ENCODE measurements at places on chromosomes 3 and 15. TPM values are rescaled to one million over a fixed set of nuclear protein-coding genes. Genes with fewer than 3 reads are reported as not detected.

DNA sequence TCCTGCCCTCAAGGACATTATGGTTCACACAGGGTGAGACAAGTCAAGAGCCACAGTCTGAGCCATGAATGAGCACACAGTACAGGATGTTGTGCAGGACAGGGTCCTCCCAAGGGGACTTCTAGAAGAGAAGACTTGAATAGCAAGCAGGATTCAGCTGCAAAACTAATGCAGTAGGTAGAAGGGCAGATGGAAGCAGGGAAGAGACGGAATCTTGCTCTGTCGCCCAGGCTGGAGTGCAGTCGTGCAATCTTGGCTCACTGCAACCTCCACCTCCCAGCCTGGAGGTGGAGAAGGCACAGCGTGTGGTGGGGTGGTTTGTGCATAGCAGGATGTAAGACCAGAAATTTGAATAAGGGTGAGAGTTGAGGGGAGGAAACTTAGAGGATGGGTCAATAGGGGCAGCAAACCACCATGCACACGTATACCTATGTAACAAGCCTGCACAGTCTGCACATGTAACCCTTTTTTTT lies 8.0 kb downstream of the BCL2L10 start:
- H3K4me3 ChIP-seq = no peak overlapping the region
- no peak for DNase-seq
- no peak overlapping the region for H3K27ac ChIP-seq
- H3K36me3 ChIP-seq = no peaks in the 10 kb centered on the region

GRCh38 chr3:60603860-60604259 lies 647.4 kb downstream of the FHIT start:
- no peaks in the 10 kb centered on the region for H3K27me3 ChIP-seq
- H3K4me1 ChIP-seq = no peaks in the 10 kb centered on the region
- no peak for DNase-seq
- H3K27ac ChIP-seq = no peak overlapping the region
- no peaks in the 10 kb centered on the region for H3K36me3 ChIP-seq

GRCh38 chr3:22659651-22660475 lies 543.3 kb upstream of the UBE2E2 start:
- DNase-seq = no peak
- H3K36me3 ChIP-seq = no peaks in the 10 kb centered on the region

- H3K4me1 ChIP-seq = peaks cover 11% of the 10 kb centered on the region
- H3K36me3 ChIP-seq = no peaks in the 10 kb centered on the region
- no peaks in the 10 kb centered on the region for H3K27me3 ChIP-seq
- DNase-seq = peak; percentile 80
- H3K27ac ChIP-seq = peak overlapping the region; percentile 73
- peak overlapping the region; percentile 92 for H3K4me3 ChIP-seq
Measured at GRCh38 chr15:69414701-69415167, 585 bp downstream of the KIF23 start.

DNA sequence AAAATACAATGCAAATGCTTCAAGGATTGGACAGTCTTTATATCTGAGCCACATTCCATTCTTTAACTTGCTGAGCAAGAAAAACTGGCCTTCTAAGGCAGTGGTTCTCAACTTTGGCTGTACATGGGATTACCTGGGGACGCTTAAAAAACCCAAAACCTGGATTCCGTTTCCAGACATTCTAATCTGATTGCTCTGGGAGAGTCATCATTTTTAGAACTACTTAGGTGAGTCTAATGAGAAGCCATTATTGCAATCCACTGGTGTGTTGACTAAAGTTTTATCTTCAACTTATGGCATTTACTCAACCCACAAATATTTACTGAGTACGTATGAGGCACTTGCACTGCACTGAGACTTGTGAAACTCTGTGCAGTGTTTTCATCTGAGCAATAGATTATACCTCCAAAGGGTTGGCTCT lies 195.7 kb upstream of the ATP11B start:
- peak overlapping the region; percentile 10 for H3K27ac ChIP-seq
- DNase-seq = peak; percentile 70
- H3K4me1 ChIP-seq = peaks cover 11% of the 10 kb centered on the region
- no peaks in the 10 kb centered on the region for H3K36me3 ChIP-seq
- no peaks in the 10 kb centered on the region for H3K27me3 ChIP-seq
- no peak overlapping the region for H3K4me3 ChIP-seq

GRCh38 chr3:64627471-64628321 lies 60.1 kb downstream of the ADAMTS9 start:
- H3K4me1 ChIP-seq = no peaks in the 10 kb centered on the region
- no peak overlapping the region for H3K4me3 ChIP-seq
- no peaks in the 10 kb centered on the region for H3K27me3 ChIP-seq
- H3K27ac ChIP-seq = no peak overlapping the region
- peaks cover 5% of the 10 kb centered on the region for H3K36me3 ChIP-seq

DNA sequence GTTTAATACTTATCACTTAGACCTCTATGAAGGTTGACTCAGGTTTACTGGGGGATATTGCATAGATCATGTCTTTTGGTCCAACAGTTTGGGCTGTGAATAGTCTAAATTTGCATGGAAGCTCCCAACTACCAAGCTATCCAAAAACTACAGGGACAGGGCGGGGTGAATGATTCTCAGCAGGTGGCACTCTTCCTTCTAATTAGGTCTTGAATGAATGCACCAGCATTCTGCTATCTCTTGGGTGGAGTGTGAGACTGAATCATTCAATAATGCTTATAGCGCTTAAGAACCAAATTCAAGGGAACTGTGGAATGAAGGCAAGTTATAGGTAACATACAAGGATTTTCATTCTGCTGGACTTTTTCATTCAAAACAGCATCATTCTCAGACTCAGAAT lies 346.3 kb downstream of the TIGIT start:
- no peaks in the 10 kb centered on the region for H3K4me1 ChIP-seq
- DNase-seq = no peak
- H3K27ac ChIP-seq = no peak overlapping the region

- no peaks in the 10 kb centered on the region for H3K27me3 ChIP-seq
- H3K27ac ChIP-seq = no peak overlapping the region
- no peaks in the 10 kb centered on the region for H3K4me1 ChIP-seq
- H3K4me3 ChIP-seq = no peak overlapping the region
Measured at GRCh38 chr3:33186524-33187367, 31.9 kb downstream of the SUSD5 start.

Gene ADAMTS7
- total RNA-seq = 2.9 TPM

DNA sequence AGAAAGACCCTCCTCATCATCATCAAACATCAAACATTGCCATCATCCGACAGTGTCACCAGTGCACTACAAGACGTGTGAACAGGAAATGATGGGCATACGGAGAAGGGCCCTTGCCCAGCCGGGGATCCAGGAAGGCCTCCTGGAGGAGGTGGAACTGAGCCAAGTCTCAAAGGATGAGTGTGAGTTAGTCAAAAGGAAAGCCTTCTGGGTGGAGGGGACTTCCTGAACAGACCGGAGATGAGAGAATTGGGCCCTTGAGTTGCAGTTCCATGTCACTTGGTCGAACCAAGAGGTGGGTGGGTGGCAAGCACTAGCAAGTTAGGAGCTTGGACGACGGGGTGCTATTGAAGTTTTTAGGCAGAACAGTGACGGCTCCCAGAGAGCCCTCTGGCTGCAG lies 8.5 kb downstream of the SEMA4B start:
- no peak for DNase-seq
- H3K4me1 ChIP-seq = peaks cover 68% of the 10 kb centered on the region
- no peak overlapping the region for H3K4me3 ChIP-seq
- no peaks in the 10 kb centered on the region for H3K36me3 ChIP-seq
- H3K27ac ChIP-seq = no peak overlapping the region
- no peaks in the 10 kb centered on the region for H3K27me3 ChIP-seq

GRCh38 chr3:162134571-162134970 lies 638.0 kb downstream of the OTOL1 start:
- H3K36me3 ChIP-seq = no peaks in the 10 kb centered on the region
- DNase-seq = no peak
- H3K27ac ChIP-seq = no peak overlapping the region
- no peak overlapping the region for H3K4me3 ChIP-seq

Measured in stomach (tissue), 19 donors.